Sciatic nerve (tissue), 2 donors: ENCODE measurements at places on chromosomes 4 and X. TPM values are rescaled to one million over a fixed set of nuclear protein-coding genes. Genes with fewer than 3 reads are reported as not detected.

GRCh38 chr4:152972821-152973628 lies 36.9 kb downstream of the FHDC1 start:
- no peak for DNase-seq

DNA sequence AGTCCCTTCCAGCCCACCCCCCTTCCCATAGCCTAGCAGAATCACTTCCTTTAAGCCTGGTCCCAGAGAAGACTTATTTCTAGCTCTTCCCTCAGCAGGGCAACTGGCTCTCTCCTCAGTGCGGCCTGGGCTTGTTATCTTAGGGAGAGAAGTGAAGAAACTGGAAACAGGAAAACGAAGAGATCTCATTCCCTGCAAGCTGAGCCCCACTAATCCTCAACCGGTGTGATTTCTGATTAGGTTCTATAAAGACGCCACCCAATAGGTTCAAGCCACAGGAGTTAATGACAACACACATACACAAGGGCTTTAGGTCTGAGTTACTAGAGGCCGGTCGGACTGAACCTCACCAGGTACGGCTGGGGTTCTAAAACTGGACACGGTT lies 3.2 kb downstream of the GSX2 start:
- no peak for DNase-seq

DNA sequence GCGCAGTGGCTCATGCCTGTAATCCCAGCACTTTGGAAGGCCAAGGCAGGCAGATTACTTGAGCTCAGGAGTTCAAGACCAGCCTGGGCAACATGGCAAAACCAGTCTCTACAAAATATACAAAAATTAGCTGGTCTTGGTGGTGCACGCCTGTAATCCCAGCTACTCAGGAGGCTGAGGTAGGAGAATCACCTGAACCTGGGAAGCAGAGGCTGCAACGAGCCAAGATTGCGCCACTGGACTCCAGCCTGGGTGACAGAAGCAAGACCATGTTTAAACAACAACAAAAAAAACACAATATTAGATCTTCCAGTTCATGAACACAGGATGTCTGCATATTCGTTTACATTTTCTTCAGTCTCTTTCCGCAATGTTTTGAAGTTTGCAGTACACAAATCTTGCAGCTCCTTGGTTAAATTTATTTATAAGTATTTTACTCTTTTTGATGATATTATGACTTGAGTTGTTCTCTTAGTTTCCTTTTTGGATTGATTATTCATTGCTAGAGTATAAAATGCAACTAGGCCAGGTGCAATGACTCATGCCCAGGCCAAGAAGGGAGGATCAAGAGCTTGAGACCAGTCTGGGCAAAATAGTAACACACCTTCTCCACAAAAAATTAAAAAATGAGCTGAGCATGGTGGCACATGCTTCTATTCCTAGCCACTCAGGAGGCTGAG lies 30.4 kb upstream of the ABCG2 start:
- no peak for DNase-seq

DNA sequence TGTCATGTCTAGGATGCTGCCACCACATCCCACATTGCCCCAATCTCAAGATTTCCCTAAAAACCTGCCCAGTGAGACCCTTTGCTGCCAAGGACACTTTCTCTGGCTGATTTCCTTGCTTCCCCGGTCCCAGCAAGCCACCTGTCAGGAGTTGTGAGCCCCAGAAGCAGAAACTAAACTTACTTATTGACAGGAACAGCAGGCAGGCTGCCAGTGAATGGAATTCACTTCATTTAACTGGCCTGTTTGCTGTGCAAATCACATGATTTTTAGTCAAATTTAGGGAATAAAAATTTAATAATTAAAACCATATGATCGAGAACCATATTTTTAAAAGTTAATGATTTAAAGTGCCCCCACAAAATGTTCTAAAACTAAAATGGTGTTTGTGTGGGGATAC lies 48.5 kb downstream of the MAMLD1 start:
- no peak for DNase-seq

DNA sequence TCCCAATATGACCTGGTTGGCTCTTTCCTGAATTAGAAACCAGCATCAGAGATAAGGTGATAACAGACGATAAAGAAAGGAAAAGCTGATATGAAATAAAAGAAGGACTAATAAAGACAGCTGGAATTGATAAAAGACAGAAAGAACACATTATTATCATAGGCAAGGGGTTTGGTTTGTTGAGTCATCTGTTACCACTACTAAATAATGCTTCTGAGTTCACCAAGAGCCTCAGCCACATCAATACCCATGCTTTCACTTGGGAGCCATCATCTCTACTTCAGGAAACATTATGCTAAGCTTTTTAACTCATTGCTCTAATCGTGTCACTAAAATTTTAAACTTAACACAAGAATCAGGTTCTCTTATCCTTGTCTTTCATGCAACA lies 27.6 kb downstream of the ANXA5 start:
- DNase-seq, result no peak

DNA sequence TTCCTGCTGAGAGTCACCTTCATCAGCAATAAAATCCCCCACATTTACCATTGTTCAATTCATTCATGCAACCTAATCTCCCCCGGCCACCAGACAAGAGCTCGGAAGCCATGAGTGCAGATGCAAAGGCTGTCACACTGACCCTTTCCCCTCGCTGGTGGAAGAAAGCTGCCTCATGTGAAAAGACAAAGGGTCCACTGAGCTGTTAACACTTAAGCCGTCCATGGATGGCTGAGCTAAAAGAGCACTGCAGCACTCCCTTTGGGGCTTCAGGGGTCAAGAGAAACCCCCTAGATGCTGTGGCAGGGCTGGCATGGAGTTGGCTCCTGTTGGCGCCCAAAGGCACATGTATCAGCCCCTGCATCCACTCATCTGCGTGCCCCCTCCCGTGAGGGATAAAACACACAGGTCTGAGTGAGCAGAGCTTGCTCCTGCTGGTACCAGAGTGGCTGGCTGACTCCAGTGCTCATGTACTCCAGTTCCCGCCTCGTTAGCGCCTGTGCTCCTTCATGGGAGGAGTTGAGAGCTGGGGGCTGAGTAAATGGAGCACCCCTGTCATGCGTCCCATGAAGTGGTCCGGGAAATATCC lies 216.5 kb downstream of the PDHA2 start:
- no peak for DNase-seq

DNA sequence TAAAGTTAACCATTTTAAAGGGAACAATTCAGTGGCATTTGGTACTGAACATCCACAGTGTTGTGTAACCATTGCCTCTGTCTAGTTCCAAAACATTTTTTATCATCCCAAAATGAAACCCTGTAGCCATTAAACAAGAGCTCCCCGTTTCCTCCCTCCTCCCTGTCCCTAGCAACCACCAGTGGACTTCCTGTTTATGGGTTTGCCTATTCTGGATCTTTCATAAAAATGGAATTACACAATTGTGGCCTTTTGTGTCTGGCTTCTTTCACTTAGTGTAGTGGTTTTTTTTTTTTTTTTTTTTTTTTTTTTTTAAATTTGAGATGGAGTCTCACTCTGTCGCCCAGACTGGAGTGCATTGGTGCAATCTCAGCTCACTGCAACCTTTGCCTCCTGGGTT lies 11.6 kb downstream of the RBMX2 start:
- DNase-seq, result no peak

DNA sequence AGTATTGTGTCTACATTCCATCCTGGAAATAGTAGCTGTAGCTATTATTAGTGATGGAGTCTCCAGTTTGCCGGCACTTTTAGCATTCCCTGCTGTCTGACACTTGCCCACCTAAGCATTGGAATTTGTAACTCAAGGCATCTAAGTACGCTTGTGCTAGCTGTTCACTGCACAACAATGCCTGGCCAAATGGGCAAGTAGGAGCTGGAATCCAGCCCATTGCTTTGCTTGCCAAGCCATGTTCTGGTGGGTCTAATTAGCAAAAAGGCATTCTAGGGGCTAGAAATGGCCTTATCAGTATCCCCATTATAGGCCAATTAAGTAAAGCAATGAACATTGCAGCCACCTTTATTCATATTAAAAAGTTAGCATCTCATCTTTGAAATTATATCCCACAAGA lies 7.8 kb upstream of the CXXC4 start:
- no peak for DNase-seq

GRCh38 chrX:115372152-115372551 lies 82.6 kb downstream of the LUZP4 start:
- no peak for DNase-seq

GRCh38 chr4:88017516-88018297 lies 10.3 kb downstream of the PKD2 start:
- no peak for DNase-seq

DNA sequence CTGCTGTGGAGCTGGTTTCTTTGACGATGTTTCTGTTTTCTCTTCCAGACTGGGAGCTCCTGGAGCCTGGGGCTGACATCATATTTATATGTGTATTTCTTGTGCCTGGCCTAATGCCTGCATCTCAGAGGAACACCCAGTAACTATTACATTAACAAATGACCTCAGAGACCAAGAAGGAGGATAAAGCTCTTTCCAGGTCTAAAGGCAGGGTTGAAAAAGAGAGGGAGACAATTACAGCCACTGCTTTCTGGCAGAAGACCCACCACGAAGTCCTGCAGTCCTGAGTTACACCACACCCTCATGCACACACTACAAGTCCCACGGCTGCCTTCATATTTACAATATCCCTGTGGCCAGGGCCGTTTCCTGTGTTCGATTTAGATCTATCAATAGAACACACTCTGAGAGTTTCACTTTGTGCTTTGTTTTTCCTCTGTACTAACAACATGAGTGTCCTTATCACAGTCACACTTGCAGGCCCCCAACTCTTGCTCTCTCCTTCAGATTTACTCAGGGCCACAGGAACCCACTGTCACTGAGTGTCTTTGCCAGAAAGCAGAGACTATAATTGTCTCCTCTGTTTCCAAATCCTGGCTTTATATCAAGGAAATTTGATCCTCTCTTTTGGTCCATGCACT lies 535.5 kb downstream of the MID1IP1 start:
- DNase-seq, result no peak

GRCh38 chrX:64188901-64189300 lies 16.6 kb downstream of the AMER1 start:
- DNase-seq, result no peak

DNA sequence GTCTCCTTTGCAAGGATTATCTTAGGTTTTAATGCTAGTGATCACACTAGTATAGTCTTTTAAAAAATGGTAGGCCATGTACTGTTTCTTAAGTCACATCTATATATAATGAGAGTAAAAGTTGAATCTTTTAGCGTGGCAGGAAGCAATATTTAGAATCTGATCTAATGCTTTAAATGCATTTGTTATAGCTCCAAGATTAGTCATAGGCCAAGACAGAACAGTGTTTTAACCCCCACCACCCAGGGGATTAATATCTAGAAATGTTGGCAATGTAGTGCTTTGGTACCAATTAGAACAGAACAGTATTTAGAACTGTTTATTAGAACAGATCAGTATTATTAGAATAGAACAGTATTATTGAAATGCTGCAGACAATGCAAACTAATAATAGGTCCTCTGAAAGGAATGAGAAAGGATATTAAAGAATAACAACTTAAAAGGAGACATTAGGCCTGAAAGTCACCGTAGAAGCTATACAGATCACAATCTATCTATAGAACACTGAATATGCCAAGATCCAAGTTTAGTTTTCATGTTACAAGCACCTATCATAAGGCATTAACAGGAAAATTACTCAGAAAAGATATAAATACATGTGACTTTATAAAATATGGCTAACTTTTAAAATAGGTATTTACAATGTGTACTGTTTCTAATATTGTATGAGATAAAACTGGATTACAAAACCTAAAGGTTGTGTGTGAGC lies 146.2 kb downstream of the NPNT start:
- DNase-seq, result no peak

GRCh38 chr4:67721770-67722597 lies 21.0 kb upstream of the UBA6 start:
- DNase-seq, result no peak

DNA sequence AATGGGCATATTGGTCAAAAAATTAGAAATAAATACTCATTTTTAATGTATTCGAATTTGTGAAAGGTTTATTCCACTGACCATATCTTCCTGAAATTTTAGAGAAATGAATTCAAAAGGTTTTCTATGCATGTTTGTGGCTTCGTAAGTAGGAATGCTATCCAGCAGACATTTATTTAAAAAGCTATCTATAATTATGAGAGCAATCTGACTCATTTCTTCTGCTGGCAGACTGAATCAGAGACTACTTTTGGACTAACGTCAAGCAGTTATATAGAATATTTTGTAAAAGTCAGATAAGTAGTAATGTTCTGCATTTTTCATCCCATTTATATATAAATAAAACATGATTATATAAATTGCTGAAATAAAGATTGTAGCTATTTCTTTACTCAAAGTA lies 125.0 kb downstream of the SPCS3 start:
- no peak for DNase-seq

GRCh38 chrX:25755194-25755593 lies 382.9 kb upstream of the MAGEB18 start:
- DNase-seq, result no peak

- no peak for DNase-seq
Measured at GRCh38 chr4:55864577-55865223, 11.3 kb downstream of the EXOC1 start.

DNA sequence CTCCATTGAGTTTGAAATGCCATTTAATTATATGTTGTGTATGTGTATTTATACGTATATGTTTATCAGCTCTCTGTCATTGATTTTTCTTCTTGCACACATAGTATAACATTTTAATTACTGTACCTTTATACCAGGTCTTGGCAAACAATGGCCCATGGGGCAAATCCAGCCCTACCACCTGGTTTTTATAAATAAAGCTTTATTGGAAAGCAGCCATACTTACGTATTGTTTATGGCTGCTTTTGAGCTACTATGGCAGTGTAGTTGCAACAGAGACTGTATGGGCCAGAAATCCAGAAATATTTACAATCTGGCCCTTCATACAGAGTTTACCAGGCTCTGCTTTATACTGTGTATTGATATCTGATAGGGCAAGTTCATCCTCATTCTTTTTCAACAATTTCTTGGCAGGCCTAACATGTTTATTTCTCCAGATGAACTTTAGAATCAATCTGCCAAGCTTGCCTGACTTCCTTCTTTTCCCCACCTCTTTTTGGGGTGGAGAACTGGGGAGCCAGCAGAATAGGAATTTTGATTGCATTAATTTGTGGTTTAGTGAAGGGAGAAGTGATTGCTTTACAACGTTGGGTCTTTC lies 15.8 kb downstream of the DCUN1D4 start:
- DNase-seq, result no peak

GRCh38 chr4:8403173-8403753 lies 37.3 kb downstream of the ACOX3 start:
- DNase-seq, result peak; percentile 95

Gene TASL
- total RNA-seq, result 5.3 TPM

Gene CSN2
- not detected for total RNA-seq

Gene TMPRSS11B
- total RNA-seq, result not detected

Gene PABPC5
- 4.3 TPM for total RNA-seq

Gene GLRA3
- not detected for total RNA-seq

Gene TLL1
- 14.3 TPM for total RNA-seq

Gene CXCL3
- 6.9 TPM for total RNA-seq

Gene GPR119
- not detected for total RNA-seq

Gene GAGE12F
- not detected for total RNA-seq

Gene NPNT
- total RNA-seq, result 39.4 TPM

Gene BEX5
- 1.0 TPM for total RNA-seq

Gene EPHA5
- 8.9 TPM for total RNA-seq

Gene MGARP
- total RNA-seq, result 1.4 TPM

Gene NAA11
- not detected for total RNA-seq

Gene BEX4
- 38.9 TPM for total RNA-seq
